ENCODE measurements at places on chromosomes 2 and 18. TPM values are rescaled to one million over a fixed set of nuclear protein-coding genes. Genes with fewer than 3 reads are reported as not detected.

Gene TACR1
- 0.10 TPM for total RNA-seq

DNA sequence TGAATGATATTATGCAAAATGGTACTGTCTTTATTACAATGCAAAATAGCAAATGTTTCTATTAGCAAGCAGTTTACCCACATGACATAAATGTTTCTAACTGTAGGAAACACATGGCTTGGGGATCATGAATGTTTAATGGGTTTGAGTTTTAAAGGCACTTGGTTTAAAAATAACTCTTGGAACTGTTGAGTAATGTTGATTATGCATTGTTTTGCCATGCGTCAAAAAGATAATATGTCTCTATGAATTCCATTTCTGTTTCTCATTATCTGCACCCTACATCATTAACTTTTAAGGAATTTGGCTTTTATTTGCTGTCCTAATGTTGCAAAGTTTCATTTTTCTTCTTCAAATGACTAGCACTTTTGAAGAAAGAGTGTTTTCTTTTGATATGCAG, 1355.5 kb downstream of the SUCLG1 start:
- DNase-seq, result no peak

DNA sequence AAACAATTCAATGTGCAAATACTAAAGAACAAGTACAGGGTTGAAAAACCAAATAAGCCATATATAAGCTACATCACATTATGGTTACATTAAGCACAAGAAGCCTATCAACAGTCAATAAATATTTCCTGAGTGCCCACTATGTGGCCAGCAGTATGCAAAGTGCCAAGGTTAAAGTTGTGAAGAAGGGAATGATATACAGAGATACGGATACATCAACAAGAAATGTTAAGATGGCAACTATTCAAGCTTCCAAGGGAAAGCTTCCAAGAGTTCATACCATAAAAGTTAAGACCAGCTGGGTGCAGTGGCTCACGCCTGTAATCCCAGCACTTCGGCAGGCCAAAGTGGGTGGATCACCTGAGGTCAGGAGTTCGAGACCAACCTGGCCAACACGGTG, 14.0 kb downstream of the DYM start:
- no peak for DNase-seq

DNA sequence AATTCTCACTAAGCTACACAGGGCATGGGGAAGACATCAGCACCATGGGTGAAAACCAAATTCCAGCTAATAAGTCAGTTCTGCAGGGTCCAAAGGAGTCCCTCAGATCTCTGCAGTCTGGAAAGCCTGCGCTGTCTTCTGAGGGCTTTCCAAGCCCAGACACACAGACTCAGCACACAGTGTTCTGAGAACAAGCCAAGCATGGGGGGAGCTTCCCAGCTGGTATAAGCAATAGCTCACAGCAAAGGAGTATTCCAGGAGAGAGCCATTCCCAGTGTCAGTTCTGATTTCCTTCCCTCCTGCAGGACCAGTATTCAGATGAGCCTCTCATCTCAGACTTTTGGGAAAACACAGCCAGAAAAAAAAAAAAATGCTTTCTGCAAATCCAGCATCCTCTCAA, 370.8 kb downstream of the TNS1 start:
- DNase-seq, result peak; percentile 77

- DNase-seq, result peak; percentile 87
Observed at GRCh38 chr18:79507546-79508480, 112.1 kb downstream of the NFATC1 start.

GRCh38 chr2:241903121-241904010, 33.8 kb downstream of the RTP5 start:
- DNase-seq, result no peak

- peak; percentile 92 for DNase-seq
Observed at GRCh38 chr2:15730545-15731212, 139.0 kb downstream of the DDX1 start.

GRCh38 chr2:241358470-241358869, 2.4 kb downstream of the FARP2 start:
- DNase-seq, result no peak

GRCh38 chr18:55396979-55397378, 191.0 kb downstream of the TCF4 start:
- DNase-seq, result no peak

DNA sequence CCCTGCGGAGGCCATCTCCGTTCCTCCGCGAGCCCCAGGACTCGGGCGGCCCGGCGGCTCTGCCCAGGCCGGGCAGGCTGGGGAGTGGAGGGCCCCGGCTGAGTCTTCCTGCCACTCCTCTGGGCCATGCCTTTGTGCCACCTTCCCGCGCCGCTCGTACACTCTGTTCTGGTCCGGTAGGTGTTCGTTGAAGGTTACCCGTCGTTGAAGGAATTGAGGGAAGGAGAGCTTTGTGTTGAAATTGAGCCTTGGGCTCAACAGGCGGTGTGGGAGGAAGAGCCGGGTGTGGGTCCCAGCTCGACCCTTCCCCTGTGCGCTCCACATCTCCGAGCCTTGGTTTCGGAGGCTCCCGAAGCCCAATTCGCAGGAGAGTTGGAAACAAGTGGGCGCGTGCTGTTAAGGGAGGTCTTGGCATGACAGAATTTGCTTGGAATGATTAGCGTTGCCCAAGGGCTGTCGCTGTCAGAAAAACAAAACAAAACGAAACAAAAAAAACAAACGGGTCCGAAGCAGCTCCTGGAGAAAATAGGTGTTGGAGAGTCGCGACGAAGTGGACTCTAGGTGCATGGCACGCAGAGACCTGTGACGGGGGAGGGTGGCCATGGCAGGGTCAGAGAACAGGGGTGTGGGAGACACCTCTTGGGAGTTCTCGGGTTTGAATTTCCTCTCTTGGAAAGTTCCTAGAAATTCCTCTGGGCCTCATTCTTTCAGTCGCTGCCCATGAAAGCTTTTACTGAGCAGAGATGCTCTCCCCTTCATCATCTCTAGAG, 1.2 kb upstream of the MZT2A start:
- DNase-seq, result no peak

DNA sequence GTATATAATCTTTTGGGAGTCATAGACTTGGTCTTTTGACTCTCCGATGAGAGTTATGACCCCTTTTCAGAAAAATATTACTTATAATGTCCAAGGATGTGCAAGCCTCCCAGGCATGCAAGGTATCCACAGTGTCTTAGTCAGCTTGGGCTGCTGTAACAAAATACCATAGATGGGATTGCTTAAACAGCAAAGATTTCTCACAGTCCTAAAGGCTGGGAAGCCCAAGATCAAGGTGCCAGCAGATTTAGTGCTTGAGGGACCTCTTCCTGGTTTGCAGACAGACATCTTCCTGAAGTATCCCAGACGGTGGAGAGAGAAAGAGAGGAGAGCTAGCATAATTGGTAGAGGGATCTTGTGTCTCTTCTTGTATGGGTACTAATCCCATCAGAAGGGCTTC, 35.6 kb upstream of the FBXO11 start:
- no peak for DNase-seq

- no peak for DNase-seq
Observed at GRCh38 chr18:33579349-33580215, 1.6 kb downstream of the ASXL3 start.

GRCh38 chr18:36580874-36581750, 247.7 kb downstream of the TPGS2 start:
- DNase-seq, result no peak

Gene UGT1A5
- total RNA-seq, result not detected

GRCh38 chr2:219060821-219061791, at the start of gene IHH:
TSS of gene IHH (minus strand) at chr2:219060921. CDS start at chr2:219060467, 454 bp downstream.
- DNase-seq, result peak; percentile 55

- DNase-seq, result no peak
Observed at GRCh38 chr2:202269585-202269984, 4.0 kb downstream of the NOP58 start.

DNA sequence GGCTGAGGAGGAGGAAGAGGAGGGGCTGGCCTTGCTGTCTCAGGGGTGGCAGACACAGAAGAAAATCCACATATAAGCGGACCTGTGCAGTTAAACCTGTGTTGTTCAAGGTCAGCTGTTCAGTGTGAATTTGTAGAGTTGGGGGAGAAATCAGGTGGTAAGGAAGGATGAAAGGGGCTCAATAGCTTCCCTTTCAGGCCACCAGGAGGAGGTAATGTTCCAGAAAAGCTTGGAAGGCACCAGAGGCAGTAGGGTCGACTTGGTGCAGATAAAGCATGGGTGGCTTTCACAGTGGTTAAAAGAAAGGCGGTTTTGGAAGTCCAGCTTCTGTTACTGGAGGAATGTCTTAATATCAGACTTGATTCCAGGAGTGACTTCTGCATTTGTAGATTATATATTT, 167.4 kb downstream of the THSD7B start:
- no peak for DNase-seq

DNA sequence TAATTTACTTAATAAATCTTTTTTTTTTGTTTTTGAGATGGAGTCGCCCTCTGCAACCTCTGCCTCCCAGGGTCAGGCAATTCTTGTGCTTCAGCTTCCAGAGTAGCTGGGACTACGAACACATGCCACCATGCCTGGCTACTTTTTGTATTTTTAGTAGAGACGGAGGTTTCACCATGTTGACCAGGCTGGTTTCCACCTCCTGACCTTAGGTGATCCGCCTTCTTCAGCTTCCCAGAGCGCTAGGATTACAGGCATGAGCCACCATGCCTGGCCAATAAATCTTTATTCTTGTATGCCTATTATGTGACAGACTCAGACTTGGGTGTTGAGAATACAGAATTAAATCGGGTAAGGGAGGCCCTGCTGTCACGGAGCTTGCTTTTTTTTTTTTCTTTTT, 16.7 kb upstream of the ASXL2 start:
- DNase-seq, result no peak

Data from psoas muscle (tissue), 8 donors.